ENCODE measurements at places on chromosomes 6 and 20.

DNA sequence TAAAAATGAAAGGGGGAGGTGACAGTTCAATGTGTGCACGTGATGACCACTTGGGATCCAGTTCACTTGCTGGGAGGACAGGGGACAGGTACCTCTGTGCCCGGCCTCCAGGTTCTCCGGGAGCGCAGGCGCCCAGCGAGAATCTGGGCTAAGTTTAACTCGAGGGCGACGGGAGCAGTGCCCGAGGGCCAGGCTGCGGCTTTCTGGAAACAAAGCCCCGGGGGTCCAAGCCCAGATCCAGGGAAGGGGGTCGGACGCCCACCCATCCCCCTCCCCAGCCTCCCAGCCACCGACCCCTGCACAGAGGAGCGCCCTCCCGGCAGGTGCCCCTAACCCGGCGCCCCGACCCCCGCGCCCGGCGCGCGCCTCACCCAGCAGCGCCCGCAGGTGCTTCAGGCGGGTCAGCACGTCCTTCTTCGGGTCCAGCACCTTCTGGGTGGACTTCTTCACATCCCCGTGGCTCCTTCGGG, 405 bp downstream of the RALGAPA2 start:
- DNase-seq: peak; percentile 5

DNA sequence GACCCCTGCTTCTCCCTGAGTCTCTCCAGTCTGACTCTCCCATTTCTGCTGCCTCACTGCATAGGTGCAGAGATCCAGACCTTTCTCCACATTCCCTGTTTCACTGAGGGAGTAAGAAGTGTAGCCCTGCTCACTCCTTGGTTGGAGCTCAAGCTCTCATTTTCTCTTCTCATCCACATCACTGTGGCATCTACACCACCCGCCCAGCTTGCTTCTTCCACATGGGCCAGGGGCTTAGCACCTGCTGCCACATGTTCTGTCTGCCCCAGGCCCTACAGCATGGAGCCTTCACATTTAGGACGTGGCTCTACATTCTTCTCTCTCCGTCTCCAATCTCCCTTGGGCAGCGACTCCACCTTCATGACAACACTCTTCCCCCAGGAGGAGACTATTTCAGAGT, 8.5 kb upstream of the GSTA5 start:
- no peak for DNase-seq

- no peak for DNase-seq
Observed at GRCh38 chr20:46333161-46333991, 25.1 kb upstream of the CDH22 start.

- DNase-seq: no peak
Observed at GRCh38 chr6:47512872-47513271, 35.3 kb downstream of the CD2AP start.

DNA sequence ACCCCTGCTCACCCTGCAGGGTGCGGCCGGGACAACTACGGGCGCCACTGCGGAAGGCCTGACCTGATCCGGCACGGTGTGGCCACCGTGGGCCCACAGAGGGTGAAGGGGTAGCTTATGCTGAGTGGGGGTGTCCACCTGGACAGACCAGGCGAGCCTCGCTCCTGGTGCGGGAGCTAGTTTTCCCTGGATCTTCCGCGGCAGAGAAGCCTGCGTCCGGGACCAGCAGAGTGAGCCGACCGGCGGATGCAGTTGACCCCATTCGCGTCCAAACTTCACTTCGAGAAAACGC, 38.2 kb downstream of the NCR2 start:
- DNase-seq: no peak

DNA sequence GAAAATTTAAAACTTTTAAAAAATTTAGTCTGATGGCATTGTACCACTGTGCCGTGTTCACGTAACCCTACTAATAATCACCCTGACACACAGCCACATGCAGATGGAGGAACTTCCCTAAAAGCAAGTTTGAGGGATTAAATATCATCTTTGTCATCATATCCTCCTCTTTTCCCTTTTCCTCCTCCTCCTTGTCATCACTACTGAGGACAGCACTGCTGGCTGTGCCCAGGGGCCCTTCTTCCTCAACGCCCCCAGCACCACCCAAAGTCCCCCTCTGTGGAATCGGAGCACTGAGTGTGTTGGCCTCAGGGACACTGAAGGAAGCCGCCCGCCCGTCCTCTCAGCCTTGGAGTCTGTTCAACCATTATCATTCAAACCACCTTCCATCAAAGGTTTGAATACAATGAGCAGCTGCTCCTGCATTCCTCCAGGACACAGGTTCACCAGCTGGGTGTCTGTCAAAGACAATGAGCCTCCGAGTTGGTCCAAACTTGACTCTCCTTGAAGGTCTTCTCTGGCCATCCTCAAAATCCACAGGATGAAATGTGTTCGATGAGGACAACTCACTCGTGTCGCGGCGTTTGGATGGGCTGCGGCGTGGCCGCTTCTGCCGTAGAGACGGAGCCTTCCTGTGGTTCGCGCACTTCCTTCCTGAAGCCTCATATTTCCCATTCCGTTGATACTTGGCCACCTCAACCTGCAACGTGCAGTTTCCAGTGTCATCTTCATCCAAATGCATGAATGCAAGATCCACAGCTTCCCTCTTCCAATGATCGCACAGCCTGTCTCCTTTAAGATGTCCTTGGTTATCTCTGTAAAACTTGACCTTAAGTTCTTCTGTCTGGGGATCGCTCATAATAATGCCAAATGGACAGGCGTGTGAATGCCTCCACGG, 23.3 kb downstream of the NQO2 start:
- peak; percentile 31 for DNase-seq

DNA sequence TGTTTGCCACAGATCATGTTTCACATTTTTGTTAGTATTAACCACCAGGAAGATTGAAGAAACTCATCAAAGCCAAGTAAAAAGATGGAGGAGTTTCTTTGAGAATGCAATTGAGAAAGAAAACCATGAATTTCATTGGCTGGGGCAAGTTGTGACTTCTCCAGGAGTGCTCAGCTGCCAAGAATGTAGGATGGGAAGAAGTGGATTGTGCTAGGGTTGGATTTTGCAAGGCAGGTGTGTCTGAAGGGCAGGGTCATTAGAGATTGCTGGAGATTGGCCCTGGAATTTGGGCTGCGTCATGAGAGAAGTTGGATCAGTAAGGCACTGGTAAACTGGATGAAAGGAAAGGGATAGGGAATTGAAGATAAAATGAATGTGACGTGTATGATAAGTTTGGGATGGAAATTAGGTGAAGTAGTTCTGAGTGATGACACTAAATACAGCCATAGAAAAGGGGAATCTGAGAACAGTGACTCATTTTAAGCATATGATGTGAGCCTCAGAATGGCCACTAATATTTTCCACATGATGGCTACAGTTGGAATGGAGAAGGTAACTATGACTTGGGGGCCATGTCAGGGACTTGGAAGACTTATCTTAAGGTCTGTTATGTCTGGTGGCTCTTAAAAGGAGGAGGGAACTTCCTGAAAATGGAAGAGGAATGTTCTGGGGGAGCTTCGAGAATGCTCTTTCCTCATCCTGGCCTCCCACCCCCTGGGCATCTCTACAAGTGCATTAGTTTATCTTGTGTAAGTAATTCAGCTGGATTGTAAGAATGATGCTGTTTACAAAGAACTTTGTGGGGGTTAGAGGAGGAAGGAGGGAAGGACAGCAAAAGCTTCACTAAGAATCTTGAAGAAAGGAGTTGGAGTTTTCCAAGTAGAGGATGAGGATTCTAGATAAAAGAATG, 27.8 kb upstream of the ERVFRD-1 start:
- DNase-seq: no peak

GRCh38 chr20:56409521-56409920, 2.5 kb upstream of the CASS4 start:
- no peak for DNase-seq

DNA sequence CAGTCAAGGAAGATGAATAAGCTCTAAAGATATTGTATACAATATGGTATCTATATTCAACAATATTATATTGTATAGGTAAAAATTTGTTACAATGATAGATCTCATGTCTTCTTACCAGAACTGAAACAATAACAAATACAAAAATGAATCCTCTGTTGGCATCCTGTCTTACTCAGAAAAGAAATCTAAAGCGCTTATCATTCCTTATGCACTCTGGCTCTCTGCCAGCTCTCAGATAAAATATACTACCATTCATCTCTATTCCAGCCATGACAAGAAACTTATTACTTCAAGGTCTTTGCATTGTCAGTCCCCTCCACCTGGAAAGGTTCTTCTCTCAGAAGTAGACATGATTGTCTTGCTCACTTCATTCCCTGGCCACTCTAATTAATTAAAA, 138.6 kb downstream of the THEMIS start:
- DNase-seq: no peak

- no peak for DNase-seq
Observed at GRCh38 chr6:49606721-49607390, 29.8 kb downstream of the RHAG start.

DNA sequence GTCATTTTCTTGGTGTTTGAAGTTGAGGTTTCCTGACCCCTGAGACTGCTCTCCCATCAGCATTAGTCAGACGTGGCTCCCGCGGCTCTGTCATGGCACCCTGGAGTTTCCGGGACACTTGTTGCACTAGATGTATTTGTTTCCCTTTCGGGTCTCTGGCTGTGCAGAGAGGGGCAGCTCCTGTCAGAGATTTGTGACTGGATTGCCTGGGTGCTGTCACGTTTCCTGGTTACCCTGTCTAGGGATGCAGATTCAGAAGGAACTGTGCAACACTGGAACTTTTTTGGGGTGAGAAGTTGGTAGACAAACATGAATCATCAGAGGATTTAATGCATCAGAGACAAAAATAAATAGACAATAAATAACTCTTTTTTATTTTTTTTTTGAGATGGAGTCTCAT, 431.8 kb upstream of the MAN1A1 start:
- no peak for DNase-seq

DNA sequence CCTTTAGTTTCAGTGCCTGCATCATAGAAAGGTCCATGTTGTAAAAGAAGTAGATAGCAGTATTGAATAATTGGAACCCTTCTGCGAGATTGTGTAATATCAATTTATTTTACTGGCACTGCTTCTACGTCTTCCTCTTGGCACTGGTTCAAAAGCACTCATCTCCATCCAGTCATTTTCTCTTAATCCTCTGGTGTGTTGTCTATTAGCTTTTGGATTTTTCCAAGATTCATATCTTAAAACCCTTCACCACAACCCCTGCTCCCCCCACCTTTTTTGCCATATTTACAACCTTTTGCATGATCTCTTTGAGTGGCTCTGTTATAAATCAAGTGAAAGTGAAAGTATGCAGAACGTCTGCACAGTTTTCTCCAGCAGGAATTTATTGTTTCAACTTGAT, 76.6 kb upstream of the HSF2 start:
- DNase-seq: no peak

GRCh38 chr6:17656092-17656491, 50.6 kb downstream of the NUP153 start:
- no peak for DNase-seq

- no peak for DNase-seq
Observed at GRCh38 chr20:53652859-53653517, 59.3 kb upstream of the ZNF217 start.

DNA sequence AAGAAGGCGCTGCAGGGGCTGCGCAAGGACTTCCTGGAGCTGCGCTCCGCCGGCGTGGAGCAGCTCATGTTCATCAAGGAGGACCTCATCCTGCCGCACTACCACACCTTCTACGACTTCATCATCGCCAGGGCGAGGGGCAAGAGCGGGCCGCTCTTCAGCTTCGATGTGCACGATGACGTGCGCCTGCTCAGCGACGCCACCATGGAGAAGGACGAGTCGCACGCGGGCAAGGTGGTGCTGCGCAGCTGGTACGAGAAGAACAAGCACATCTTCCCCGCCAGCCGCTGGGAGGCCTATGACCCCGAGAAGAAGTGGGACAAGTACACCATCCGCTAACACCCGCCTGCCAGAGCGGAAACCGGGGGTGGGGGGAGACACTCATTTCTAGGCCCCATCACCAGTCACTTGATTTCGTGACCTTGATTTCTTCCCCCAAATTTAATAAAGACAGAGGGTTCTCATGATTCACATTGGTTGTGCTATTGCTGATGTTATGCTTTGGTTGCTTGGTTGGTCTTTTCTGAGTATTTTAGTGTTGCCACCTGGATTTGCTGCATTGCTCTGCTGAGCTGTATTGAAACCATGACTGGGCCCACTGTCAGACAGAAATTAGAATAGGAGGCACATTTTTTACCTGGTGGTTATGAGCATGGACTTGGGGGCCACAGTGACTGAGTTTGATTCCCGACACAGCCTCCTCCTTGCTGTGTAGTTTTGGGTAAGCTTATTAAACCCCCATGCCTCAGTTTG, 1.5 kb downstream of the FAM50B start:
- DNase-seq: no peak

DNA sequence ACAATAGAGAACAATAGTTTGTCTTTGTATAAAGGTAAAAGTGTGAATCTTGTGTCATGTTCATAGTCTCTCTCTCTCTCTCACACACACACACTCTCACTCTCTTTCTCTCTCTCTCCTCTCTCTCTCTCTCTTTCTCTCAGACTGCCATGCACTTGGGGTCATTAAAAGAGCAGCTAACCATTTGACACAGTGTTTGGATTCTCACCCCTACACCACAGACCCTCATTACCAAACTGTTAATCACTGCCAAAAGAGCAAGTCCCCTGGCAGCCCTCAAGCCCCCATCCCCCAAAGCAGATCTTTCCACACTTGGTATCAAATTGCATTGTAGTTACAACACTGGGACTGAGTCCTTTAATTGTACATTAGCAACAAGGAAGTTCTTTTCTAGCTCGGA, 305.8 kb upstream of the RSPO3 start:
- DNase-seq: no peak

DNA sequence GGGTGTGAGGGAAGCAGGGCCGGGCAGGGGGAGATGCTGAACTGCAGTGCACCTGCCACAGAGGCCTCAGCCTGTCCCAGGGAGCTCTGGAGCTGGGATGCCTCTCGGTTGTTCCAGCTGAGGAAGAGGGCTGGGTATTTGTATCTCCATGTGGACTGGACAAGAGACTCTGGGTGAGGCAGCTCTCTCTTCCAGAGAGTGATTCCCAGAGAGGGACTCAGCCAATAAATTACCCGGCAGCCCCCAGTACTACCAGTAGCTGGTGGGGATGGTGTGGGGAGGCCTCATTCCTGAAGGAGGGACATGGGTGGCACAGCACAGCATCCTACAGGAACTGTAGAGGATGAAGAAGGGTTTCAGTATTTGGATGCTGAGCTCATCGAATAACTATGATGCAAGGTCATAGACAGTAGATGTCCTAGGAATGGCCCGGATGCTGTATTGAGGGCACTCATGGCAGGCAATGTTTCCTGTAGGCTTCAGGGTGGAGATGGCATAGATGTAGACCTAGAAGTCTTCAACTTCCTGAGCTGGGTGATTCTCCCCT, 1.4 kb downstream of the FGD2 start:
- DNase-seq: no peak

- no peak for DNase-seq
Observed at GRCh38 chr6:36147294-36147693, 17.0 kb downstream of the MAPK13 start.

Data from activated T-cell treated with anti-CD3 and anti-CD28 coated beads for 1 hour (primary cell).